ENCODE measurements at places on chromosomes 7 and 10.

- no peak for DNase-seq
Measured at GRCh38 chr7:26729150-26729775, 135.1 kb downstream of the SKAP2 start.

DNA sequence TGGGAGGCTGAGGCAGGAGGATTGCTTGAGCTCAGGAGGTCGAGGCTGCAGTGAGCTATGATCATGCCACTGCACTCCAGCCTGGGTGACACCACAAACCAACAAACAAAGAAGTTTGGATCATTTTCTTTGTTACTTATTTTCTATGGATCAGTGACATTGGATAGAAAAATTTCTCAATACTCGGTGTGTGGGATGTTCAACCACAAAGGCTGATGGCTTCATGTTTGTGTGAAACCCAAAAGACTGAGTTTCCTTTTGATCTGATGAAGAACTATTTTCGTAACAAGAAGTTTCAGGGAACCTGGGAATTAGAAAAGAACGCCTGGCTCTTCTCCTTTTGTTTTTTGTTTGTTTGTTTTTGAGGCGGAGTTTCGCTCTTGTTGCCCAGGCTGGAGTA lies 104.0 kb downstream of the HOXA1 start:
- DNase-seq, result no peak

GRCh38 chr10:7969623-7970022 lies 84.9 kb upstream of the GATA3 start:
- DNase-seq, result no peak

GRCh38 chr10:55048830-55049498 lies 247.9 kb upstream of the PCDH15 start:
- DNase-seq, result no peak

GRCh38 chr10:8173866-8174243 lies 119.4 kb downstream of the GATA3 start:
- DNase-seq, result no peak

- DNase-seq, result peak; percentile 54
Measured at GRCh38 chr10:111207500-111207899, 130.7 kb downstream of the ADRA2A start.

DNA sequence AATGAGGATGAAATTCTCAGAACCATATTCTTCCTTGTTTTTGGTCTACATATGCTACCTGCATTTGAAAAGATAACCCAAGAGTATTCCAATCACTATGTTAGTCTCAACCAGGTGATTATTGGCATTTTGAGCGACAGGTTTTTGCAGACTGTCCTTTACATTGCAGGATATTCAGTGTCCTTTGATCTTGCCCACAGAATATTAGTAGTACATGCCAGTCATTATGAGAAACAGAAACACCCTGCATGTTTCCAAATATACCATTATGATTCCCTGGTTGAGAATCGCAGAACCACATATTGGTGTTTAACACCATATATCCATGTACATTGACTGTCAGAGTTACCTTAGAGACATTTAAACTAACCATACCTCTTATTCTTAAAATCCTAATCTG lies 30.6 kb downstream of the TMEM243 start:
- no peak for DNase-seq

- no peak for DNase-seq
Measured at GRCh38 chr10:128779416-128779815, 653.2 kb upstream of the MKI67 start.

- DNase-seq, result no peak
Measured at GRCh38 chr10:79239275-79239779, 107.9 kb upstream of the PPIF start.

DNA sequence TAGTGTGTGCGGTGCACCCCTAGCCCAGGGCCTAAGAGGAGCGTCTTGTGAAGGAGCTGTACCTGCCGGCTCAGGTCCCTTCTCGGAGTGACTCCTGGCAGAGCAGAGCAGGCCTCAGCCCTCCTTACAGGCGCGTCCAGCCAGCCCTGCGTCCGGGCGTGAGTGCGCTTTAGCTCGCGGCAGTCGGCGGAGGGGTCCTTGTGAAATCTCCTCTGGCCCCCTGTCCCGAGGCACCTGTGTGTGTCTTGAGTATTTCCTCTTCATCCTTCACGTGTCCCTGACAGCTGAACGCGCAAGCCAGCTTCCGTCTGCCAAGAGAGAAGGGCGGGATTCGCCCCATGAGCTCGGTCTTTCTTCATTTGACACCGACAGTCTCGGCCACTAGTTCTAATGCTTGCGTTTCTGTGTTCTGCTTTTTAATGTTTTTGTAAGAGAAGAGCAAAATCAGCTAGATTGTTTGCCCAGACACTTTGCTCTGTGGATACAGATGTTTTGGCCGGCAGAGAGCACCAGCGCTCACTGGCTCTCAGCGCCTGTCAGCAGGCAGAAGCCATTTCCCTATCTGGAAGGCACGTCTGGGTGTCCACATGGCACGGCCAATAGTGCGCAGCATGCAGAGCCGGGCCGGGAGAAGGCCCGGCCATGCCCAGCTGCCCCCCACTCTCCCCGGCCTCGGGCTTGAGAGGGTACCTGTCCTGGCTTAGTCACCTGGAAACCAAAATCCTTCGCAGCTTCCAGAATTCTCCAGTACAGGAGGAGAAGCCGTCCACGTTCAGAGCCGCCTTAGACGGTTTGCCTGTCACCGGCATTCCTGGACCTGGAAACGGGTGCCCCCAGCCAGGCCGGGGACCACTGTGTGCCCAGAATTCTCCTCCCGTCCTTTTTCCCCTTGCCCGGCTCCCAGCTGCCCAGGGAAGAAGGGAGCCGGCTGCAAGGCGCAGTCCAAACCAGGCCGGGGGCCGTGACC lies 7.0 kb downstream of the GET4 start:
- DNase-seq, result no peak

DNA sequence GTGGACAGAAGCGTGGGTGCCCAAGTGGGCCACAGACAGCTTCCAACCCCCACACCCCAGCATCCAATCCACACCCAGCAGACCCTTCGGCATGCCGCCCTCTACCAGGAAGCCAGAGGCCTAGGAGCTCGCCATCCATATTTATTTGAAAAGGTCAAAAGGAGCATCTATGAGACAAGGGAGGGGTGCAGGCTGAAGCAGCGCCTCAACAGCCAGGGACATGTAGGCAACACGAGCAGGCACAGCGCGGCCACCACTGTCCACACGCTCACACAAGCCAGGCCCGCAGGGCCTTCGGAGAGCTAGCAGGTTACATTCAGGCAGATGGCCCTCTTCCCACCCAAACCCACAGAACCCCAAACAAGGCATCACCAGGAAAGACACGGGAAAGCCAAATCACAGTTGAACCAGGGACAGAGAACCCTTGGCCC lies 34.6 kb downstream of the PSAP start:
- DNase-seq, result no peak

GRCh38 chr10:89926736-89927135 lies 225.3 kb downstream of the KIF20B start:
- DNase-seq, result no peak

DNA sequence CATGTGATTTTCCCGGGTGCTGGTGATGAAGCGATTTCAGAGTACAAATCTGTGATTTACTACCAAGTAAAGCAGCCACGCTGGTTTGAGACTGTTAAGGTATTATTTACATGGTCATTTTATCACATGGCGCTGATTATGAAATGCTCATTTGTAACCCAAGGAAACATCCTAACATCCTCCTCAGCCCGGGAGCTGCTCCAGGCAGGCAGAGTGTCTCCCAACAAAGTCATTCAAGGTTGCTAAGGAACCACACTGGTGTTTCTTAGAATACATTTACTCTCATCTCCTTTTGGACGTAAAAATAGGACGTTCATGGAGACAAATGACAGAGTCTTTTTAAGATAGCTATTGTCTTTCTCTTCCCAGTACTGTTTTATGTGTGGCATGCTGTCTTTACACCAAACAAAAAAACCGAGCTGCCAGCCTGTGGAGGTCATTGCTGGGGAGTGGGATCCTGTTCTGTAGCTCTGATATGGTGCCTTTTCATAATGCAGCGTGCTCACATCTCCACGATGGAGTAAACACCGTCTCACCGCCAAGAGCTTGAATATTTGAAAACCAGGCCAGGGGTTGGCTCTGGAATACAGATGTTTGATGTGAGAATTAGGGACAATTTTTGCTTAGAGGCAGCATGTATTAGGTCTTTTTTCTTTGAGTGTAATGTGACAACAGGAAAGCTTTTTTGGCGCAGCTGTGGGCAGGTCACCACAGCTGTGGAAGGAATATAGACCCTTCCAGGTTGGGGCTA lies 119.6 kb downstream of the DOCK1 start:
- DNase-seq, result no peak

DNA sequence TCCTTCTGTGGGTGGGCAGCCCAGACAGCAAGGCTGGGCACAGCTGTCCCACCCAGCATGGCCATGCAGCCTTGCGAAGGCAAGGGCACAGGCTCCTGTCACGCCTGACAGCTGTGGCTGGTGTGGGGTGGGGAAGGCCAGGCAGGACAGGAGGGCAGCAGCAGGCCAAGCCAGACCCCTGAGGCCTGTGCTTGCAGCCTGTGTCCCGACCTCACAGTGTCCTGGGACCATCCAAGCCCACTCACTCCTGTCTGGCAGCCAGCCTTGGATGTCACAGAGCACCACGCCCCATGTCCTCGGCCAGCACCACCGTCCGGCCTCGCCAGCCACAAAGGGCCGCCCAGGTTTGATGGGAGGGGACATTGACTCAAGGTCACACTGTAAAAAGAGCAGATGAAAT lies 85.5 kb upstream of the LRRC4 start:
- DNase-seq, result no peak

DNA sequence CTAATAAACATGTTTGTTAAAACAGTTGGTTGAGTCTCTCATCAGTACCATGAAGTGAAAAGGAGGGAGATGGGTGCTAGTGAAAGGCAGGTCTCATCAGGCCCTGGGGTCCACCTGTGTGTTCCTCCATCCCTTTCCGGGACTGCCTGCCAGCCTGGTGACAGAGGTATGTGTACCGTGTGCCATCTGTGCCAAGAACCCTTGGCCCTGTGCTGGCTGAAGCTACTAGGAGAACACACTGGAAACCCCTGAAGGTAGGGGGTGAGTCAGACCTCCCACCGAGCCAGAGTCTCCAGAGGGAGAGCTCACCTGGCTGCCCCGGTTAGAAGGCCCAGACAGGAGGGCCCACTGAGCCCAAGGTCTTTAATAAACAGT lies 2.3 kb downstream of the DDIT4 start:
- peak; percentile 56 for DNase-seq

DNA sequence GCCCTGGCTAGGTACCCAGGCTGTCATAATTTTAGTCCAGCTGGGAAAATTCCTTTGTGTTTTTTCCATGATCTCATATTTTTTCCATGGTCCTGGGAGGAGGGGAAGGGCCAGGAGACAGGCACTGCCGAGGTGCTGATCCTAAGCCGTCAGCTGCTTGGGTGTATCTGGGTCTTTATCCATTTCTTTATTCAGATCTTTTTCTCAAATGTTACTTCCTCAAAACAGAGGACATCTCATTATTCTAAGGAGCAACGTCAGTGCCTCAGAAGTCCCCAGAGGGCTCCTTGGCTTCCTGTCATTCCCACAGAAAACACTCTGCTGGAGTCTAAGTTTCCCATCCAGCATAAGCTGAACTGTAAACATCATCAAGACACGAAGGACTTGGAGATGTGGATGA lies 2.8 kb upstream of the OR6V1 start:
- DNase-seq, result peak; percentile 41

GRCh38 chr10:100659361-100660098 lies 85.9 kb upstream of the PAX2 start:
- DNase-seq, result no peak

DNA sequence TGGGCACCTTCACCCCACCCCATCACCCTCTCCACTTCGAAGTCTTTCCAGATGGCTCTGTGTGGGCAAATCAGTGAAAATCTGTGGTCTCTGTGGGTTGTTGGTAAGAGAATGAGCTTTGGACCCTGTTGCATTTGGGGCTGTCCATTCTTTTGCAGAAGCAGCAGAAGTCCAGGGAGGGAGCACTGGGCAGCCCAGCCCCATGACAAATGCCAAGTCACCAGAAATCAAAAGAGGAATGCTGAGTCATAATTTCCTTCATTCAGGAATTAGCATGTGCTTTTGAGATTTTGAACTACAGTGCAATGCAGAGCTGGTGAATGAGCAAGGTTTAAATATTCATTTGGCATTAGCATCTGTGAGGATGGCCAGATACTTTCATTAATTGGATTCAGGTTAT lies 556.2 kb downstream of the LRMDA start:
- DNase-seq, result no peak

- DNase-seq, result no peak
Measured at GRCh38 chr10:96387601-96388000, 28.8 kb upstream of the OPALIN start.

DNA sequence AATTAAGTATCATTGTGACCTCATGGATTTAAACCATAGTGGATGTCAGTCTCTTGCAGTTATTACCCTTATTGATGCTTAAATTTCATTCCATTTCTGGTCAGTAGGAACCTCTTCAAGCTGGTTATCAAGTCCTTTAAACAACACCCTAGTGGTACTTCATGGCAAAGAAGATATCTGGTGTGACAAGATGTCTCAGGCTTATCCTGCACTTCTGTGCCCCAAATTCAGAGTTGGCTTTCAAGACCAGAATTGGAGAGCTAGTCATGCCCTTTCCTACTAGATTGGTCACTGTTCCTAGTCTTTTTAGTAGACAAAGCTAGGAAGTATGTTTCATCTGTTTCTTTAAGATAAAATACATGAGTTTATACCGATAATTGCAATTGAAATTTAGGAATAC lies 54.9 kb downstream of the KMT2E start:
- no peak for DNase-seq

GRCh38 chr7:91949221-91950009 lies 8.8 kb downstream of the AKAP9 start:
- DNase-seq, result no peak

GRCh38 chr7:24283897-24284698 lies at the start of gene NPY:
TSS of gene NPY (plus strand) at chr7:24284190. CDS start at chr7:24285241, 1,051 bp downstream.
- peak; percentile 42 for DNase-seq

DNA sequence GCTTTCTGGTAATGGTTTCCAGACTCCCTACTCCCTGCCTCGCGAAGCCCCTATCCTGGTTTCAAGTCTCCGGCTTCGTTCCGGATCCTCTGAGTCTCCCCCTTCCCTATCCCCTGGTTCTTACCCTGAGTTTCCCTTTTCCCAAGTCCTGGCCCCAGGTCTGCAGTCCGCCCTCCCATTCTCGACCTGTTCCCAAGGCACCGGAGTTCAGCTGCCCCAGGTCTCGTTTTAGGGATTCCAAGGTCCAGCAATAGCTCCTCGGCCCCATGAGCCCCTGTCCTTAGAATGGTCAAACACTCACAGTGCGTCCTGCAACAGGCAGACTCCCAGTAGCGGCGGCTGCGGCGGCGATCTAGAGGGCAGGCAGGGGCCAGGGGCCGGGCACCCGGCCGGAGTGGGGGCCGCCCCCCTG lies 274 bp downstream of the PITX3 start:
- DNase-seq, result no peak

DNA sequence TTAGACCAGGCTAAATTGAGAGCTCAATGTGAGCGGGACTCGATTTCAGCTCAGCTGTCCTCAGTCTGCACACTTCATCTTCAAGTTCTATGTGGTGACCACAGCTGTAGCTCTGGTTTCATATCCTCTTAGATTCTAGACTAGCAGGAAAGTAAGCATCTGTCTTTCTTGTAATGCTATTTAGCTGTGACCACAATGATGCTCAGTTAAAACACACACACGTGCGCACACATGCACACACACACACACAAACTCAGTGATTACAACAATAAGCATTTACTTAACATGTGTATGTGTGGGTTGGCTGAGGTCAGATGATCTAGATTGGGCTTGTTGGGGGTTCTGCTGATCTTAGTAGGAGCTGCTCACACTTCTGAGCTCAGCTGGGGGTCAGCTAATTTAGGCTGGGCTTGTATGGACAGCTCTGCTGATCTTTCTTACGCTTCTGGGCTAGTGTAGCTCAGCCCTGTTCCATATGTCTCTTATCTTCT lies 82.5 kb downstream of the ZNF365 start:
- DNase-seq, result peak; percentile 32

GRCh38 chr10:104614245-104614831 lies 26.8 kb upstream of the SORCS3 start:
- no peak for DNase-seq

GRCh38 chr7:23717788-23718187 lies 7.8 kb downstream of the STK31 start:
- no peak for DNase-seq

Data from stomach (tissue), 19 donors.